ENCODE measurements at places on chromosomes 4 and X. TPM values are rescaled to one million over a fixed set of nuclear protein-coding genes. Genes with fewer than 3 reads are reported as not detected.

DNA sequence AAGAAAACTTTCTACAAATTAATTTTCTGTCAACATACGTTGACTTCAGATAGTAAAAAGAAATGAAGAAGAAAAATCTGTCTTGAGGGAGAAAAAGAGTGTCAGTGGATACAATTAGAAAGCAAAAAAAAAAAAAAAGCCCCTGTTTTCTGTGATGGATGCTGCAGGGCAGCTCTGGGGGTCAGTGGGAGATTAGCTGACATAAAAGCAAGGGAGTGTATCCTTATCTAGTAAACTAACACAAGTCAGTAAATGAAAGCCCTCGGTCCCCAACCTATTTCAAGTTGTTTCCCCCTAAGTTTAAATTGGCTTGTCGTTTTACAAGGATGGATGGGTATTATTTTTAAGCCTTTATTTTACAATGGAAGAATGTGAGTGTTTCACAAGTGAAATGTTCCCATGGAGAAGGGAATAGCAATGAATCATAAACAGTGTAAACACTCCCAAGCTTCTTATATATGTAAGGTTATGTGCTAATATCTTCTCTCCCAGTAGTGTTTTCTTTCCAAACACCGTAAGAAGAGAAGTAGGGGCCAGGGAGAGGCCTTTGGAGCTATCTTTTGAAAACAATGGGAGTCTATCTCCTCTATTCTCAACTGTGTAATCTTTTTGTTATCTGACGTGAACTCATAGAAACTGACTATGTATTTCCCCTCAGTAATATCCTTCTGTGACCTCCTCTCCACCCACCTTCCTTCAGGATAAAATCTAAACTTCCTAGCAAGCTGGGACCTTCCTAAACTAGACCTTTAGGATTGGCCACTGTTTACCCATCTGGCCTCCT lies 347.7 kb downstream of the FBXO8 start:
- DNase-seq = no peak

GRCh38 chrX:39222346-39223113 lies 421.3 kb downstream of the MID1IP1 start:
- DNase-seq = no peak

- no peak for DNase-seq
Observed at GRCh38 chr4:23235628-23236390, 543.1 kb downstream of the GBA3 start.

The UGT2B17 gene
- not detected for total RNA-seq

The TLR3 gene
- not detected for total RNA-seq

The CXCL5 gene
- total RNA-seq = not detected

The ETDA gene
- not detected for total RNA-seq

The DMP1 gene
- not detected for total RNA-seq

The SGMS2 gene
- total RNA-seq = 1.8 TPM

The FAM47A gene
- total RNA-seq = not detected

Data from activated CD4-positive, alpha-beta T cell treated with anti-CD3 and anti-CD28 coated beads for 36 hours (primary cell).